Right lobe of liver (tissue), 6 donors: ENCODE measurements at places on chromosomes 2 and 18. TPM values are rescaled to one million over a fixed set of nuclear protein-coding genes. Genes with fewer than 3 reads are reported as not detected.

MOCOS gene
- total RNA-seq: 24.8 TPM

KCNG3 gene
- total RNA-seq: not detected

ERFE gene
- 1.4 TPM for total RNA-seq

ANO7 gene
- 1.1 TPM for total RNA-seq

EPB41L3 gene
- 6.1 TPM for total RNA-seq

TIA1 gene
- total RNA-seq: 37.1 TPM

KLHL29 gene
- 4.1 TPM for total RNA-seq

VWA3B gene
- total RNA-seq: not detected

SMCHD1 gene
- 18.3 TPM for total RNA-seq

RTKN gene
- total RNA-seq: 103 TPM

CNGA3 gene
- not detected for total RNA-seq

GRCh38 chr2:178025551-178026185 lies 46.9 kb downstream of the PDE11A start:
- no peaks in the 10 kb centered on the region for H3K4me1 ChIP-seq
- H3K4me3 ChIP-seq: no peak overlapping the region
- no peak for DNase-seq

- no peaks in the 10 kb centered on the region for H3K36me3 ChIP-seq
- no peaks in the 10 kb centered on the region for H3K4me1 ChIP-seq
- H3K27ac ChIP-seq: no peak overlapping the region
- H3K4me3 ChIP-seq: no peak overlapping the region
- no peaks in the 10 kb centered on the region for H3K27me3 ChIP-seq
Measured at GRCh38 chr18:79809482-79810192, 11.9 kb downstream of the KCNG2 start.

DNA sequence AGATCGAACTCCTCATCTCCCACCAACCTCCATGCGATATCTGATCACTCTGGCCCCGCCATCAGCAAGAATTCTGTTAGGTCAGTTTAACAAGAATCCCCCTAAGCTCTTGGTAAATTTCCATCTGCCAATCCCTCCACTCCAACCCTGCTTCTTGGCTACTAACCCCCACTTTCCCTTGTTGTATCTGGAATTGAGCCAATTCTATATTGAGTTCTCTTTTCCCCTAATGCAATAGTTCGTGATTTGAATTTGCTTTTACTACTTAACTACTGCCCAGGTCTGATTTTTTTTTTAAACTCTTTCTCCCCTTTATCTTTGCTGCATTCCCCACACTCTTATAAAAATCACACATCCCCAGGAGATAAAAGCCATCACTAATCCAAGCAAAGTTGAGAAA lies 159.3 kb upstream of the STK17B start:
- DNase-seq: no peak
- H3K27me3 ChIP-seq: no peaks in the 10 kb centered on the region
- no peak overlapping the region for H3K4me3 ChIP-seq
- H3K27ac ChIP-seq: no peak overlapping the region

GRCh38 chr2:2621855-2622254 lies 290.8 kb upstream of the MYT1L start:
- H3K36me3 ChIP-seq: no peaks in the 10 kb centered on the region
- no peaks in the 10 kb centered on the region for H3K27me3 ChIP-seq
- DNase-seq: no peak
- no peak overlapping the region for H3K27ac ChIP-seq

DNA sequence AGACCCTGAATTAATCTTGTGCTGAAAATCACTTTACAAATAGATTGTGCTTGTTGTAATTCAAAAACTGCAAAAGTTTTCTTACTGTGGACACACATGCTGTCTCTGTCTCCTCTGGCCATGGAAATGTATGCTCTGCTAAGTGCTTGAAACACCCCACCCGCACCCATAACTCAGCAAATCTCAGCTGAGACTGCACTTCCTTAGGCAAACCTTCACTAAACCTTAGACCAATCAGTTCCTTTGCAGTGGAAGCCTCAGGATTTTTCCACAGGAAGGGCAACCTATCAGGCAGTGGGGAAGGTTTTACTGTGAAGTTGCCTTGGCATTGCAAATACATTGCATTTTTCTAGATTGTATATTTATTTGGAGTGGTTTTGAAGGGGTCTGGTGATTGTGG lies 62.2 kb upstream of the PLA2R1 start:
- no peak overlapping the region for H3K27ac ChIP-seq
- no peaks in the 10 kb centered on the region for H3K27me3 ChIP-seq
- no peak overlapping the region for H3K4me3 ChIP-seq

DNA sequence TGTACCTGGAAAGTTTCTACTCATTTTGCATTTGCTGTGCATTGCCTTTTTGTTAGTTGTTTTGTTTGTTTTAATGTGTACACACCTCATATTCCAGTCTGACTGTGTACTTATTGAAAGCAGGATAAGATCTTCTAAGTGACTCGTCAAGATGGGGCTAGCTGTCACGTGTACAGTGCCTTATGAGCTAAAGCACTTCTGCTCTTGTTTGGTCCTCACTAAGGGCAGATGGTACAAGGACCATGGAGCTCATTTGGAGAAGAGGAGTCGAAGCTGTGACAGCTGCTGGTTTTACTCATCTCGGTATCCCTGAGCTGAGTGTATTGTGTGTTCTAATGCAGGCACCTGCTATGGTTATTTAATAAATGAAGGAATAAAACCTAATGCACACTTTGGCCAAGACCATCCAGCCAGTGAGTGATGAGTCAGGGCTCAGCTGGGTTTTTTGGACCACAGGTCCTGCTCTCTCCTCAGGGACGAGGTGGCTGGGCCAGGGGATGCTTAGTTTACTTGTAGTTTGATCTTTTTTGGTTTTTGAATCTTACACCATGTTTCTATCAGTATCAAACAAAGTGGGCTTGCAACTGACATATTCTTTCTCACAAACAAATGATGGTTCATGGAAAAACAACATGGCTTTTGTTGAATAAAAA lies 152.5 kb upstream of the APCDD1 start:
- no peak overlapping the region for H3K27ac ChIP-seq
- H3K27me3 ChIP-seq: no peaks in the 10 kb centered on the region
- no peaks in the 10 kb centered on the region for H3K36me3 ChIP-seq
- no peak for DNase-seq

- no peaks in the 10 kb centered on the region for H3K36me3 ChIP-seq
- H3K4me1 ChIP-seq: no peaks in the 10 kb centered on the region
Measured at GRCh38 chr2:69604836-69605235, 38.7 kb downstream of the AAK1 start.

GRCh38 chr2:8457699-8458502 lies 224.0 kb upstream of the ID2 start:
- no peaks in the 10 kb centered on the region for H3K36me3 ChIP-seq
- H3K4me1 ChIP-seq: peaks cover 16% of the 10 kb centered on the region
- no peaks in the 10 kb centered on the region for H3K27me3 ChIP-seq
- H3K27ac ChIP-seq: peak overlapping the region; percentile 40
- peak overlapping the region; percentile 14 for H3K4me3 ChIP-seq
- no peak for DNase-seq

DNA sequence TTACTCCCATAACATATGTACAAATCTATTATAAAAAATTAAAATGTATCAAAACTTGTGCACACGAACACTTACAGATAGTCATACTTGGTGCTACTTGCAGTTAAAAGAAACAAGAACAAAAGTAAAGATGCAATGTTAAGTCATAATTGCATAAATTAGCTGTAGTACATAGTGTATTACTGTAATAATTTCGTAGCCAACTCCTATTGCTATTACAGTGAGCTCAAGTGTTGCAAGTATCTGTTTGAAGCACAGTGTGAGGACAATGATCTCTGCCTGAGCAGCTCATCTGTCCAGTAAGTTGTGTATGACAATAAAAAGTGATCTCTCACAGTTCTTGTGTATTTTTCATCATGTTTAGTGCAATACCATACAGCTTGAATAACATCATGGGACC lies 7.5 kb upstream of the SERPINB13 start:
- no peaks in the 10 kb centered on the region for H3K4me1 ChIP-seq
- no peak overlapping the region for H3K4me3 ChIP-seq
- no peaks in the 10 kb centered on the region for H3K27me3 ChIP-seq
- no peak overlapping the region for H3K27ac ChIP-seq
- DNase-seq: no peak
- H3K36me3 ChIP-seq: no peaks in the 10 kb centered on the region

- H3K4me1 ChIP-seq: no peaks in the 10 kb centered on the region
- H3K36me3 ChIP-seq: no peaks in the 10 kb centered on the region
- no peak overlapping the region for H3K27ac ChIP-seq
- H3K27me3 ChIP-seq: no peaks in the 10 kb centered on the region
- DNase-seq: no peak
- H3K4me3 ChIP-seq: no peak overlapping the region
Measured at GRCh38 chr18:33673689-33674088, 95.7 kb downstream of the ASXL3 start.

DNA sequence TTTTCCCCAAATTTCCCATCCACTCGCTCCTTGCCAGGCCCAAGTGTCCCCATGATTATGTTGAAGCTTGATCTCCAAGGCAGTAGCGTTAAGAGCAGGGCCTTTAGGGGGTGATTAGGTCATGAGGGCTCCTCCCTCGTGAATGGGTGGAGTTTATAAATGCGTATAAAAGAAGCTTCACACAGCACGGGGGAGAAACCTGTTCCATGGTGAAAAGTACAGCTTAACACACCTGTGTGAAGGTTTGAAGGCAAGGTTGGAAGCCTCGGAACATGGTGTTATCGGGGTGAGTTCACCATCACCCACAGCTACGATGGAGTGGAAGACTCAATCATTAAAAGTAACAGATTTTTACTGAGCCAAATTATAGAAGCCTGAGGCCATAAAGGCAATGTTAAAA lies 137.4 kb upstream of the ALKAL2 start:
- no peak for DNase-seq
- H3K27me3 ChIP-seq: no peaks in the 10 kb centered on the region
- H3K27ac ChIP-seq: no peak overlapping the region
- H3K4me1 ChIP-seq: no peaks in the 10 kb centered on the region
- H3K36me3 ChIP-seq: no peaks in the 10 kb centered on the region
- no peak overlapping the region for H3K4me3 ChIP-seq

DNA sequence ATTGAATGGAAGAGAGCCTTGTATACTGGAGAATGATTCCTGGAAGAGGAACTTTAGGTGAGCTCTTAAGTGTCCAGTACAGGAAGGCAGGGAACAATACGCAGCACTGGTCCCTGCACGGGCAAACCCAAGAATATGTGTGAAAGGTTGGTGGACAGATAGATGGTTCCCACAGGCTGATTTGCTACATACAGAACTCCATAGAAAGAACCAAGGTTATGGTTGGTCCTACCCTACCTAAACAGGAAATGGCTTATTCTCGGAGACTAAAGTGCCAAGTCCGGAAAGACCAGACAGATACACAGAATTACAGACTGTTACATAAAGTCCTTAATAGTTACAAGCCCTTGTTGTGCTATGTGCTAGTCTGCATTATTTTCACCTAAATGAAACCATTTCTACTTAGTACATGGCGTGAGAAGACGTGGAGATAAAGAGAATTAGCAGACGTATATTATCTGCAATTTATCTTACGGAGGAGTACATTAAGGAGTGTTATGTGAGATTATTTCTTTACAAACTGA lies 1.2 kb downstream of the REV1 start:
- peak overlapping the region; percentile 65 for H3K4me3 ChIP-seq
- DNase-seq: no peak
- H3K27me3 ChIP-seq: no peaks in the 10 kb centered on the region
- no peaks in the 10 kb centered on the region for H3K36me3 ChIP-seq

DNA sequence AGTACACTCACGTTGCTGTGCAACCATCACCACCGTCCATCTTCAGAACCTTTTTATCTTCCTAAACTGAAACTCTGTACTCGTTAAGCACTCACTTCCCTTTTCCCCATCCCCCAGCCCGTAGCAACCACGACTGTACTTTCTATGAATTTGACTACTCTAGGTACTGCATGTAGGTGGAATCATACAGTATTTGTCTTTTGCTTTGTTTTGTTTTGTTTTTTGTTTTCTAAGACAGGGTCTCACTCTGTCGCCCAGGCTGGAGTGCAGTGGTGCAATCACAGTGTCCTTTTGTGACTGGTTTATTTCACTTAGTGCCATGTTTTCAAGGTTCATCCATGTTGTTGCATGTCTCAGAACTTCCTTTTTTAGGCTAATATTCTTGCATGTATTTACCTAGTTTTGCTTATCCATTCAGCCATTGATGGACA lies 7.0 kb upstream of the TYMS start:
- H3K36me3 ChIP-seq: no peaks in the 10 kb centered on the region
- DNase-seq: no peak
- no peaks in the 10 kb centered on the region for H3K27me3 ChIP-seq
- H3K27ac ChIP-seq: no peak overlapping the region

GRCh38 chr2:73070643-73071359 lies 711 bp downstream of the SFXN5 start:
- H3K27ac ChIP-seq: peak overlapping the region; percentile 68
- peak overlapping the region; percentile 99 for H3K4me3 ChIP-seq
- peak; percentile 73 for DNase-seq
- H3K4me1 ChIP-seq: peaks cover 34% of the 10 kb centered on the region
- no peaks in the 10 kb centered on the region for H3K36me3 ChIP-seq

DNA sequence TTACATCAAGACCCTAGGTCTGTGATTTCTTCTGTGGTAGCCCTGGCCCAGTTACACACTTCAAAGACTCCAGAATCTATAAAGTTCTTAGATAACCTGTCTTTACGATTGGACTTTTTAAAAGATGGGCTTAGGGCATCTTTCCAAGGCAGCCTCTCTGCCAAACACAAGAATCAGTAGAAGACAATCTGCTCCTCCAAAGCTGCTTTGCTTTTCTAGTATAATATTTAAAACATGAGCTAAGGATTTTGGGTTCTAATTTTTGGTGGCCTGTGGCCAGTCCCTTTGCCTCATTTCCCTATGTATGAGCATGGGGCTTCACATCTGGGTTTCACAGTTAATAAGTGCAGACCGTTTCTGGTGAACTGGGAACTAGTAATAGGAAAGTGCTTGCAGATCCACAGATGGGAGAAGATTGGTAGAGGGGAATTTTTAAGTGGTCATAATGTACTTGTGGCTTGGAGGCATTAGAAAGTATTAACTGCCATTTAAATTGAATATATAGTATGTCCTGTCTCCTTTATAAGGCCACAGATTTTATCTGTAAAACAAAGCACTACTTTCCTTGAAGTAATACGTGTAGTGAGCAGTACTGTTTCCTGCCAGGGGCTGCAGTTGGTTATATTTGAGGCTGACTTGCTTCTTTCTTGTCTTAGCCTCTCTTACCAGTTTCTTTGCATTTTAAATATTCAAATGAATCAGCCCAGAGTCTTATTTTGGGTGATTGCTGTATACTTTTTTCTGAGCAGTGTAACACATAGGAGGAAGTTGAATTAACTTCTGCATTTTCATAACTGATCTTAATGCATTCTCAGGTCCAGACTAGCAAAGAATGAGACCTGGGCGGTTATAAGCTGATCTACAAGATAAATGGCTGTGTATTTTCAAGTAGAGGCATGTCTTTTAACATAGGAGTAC lies 1.5 kb downstream of the ARPC2 start:
- H3K27me3 ChIP-seq: no peaks in the 10 kb centered on the region
- H3K36me3 ChIP-seq: no peaks in the 10 kb centered on the region

DNA sequence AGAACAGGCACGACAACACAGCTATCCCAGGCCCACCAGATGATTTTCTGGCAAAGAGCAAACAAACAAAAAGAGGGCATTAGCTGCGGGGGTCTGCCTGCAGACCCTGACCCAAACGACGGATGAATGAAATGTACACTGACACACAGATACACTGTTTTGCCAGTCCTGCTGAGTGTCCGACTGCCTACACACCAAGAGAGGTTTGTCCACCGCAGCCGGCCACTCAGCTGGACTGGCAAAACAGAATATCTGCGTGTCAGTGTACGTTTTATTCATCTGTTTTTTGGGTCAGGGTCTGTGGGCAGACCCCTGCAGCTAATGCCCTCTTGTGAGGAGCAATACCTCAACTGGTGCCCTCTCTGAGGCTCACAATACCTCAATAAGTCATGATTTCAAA lies 10.7 kb upstream of the SH3RF3 start:
- no peaks in the 10 kb centered on the region for H3K36me3 ChIP-seq
- no peaks in the 10 kb centered on the region for H3K4me1 ChIP-seq
- H3K4me3 ChIP-seq: no peak overlapping the region
- DNase-seq: no peak
- no peaks in the 10 kb centered on the region for H3K27me3 ChIP-seq
